ENCODE measurements at places on chromosomes 4 and X. TPM values are rescaled to one million over a fixed set of nuclear protein-coding genes. Genes with fewer than 3 reads are reported as not detected.

CDS1 gene
- total RNA-seq, result under 0.01 TPM

GRCh38 chr4:3193531-3194203, 55.3 kb upstream of the MSANTD1 start:
- no peak for DNase-seq

GRCh38 chrX:131217989-131218388, 71.1 kb downstream of the IGSF1 start:
- no peak for DNase-seq

GRCh38 chr4:140367738-140368137, 5.7 kb upstream of the SCOC start:
- DNase-seq, result no peak

GRCh38 chrX:38649221-38649620, 87.9 kb downstream of the TSPAN7 start:
- DNase-seq, result no peak

- DNase-seq, result no peak
Measured at GRCh38 chr4:1400831-1401408, 5.3 kb downstream of the NKX1-1 start.

Measured in hematopoietic multipotent progenitor cell (in vitro differentiated cells).